ENCODE measurements at places on chromosomes 16 and 17. TPM values are rescaled to one million over a fixed set of nuclear protein-coding genes. Genes with fewer than 3 reads are reported as not detected.

DNA sequence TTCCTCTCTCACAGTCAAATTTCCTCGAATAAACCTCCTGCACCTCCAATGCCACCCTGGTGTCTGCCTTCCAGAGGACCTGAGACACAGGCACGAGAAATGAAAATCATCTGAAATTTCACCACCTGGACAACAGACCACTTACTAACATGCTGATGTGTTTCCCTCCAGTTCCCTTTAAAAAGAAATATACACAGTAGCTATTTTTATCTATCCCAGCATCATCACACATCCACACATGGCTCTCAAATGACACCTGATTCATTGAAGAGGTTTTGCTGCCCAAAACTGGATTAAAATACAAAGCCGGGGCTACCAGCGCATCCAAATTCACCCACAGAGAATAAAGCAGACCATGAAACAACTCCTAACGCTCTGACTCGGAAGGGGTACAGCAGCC, 13.9 kb downstream of the ELAC2 start:
- H3K4me3 ChIP-seq: no peak overlapping the region
- no peaks in the 10 kb centered on the region for H3K27me3 ChIP-seq
- H3K27ac ChIP-seq: no peak overlapping the region
- no peaks in the 10 kb centered on the region for H3K4me1 ChIP-seq
- no peak for DNase-seq
- H3K36me3 ChIP-seq: peaks cover 71% of the 10 kb centered on the region

GRCh38 chr17:7992516-7992915, 9.9 kb upstream of the GUCY2D start:
- H3K27me3 ChIP-seq: peaks cover 22% of the 10 kb centered on the region
- H3K36me3 ChIP-seq: no peaks in the 10 kb centered on the region
- peak; percentile 12 for DNase-seq
- H3K4me1 ChIP-seq: no peaks in the 10 kb centered on the region
- H3K4me3 ChIP-seq: no peak overlapping the region

Gene HS3ST3A1
- 6.1 TPM for polyA plus RNA-seq

GRCh38 chr17:76710863-76711611, at the start of gene MXRA7:
MXRA7 (minus strand) TSS chr17:76710965; CDS start chr17:76710946, 19 bp downstream.
- DNase-seq: peak; percentile 80
- H3K4me1 ChIP-seq: peaks cover 30% of the 10 kb centered on the region
- H3K27me3 ChIP-seq: peaks cover 18% of the 10 kb centered on the region
- peaks cover 1% of the 10 kb centered on the region for H3K36me3 ChIP-seq
- peak within 1 kb of the TSS; percentile 73 for H3K4me3 ChIP-seq

Gene WFIKKN2
- not detected for polyA plus RNA-seq

GRCh38 chr16:55912022-55912421, 36.8 kb upstream of the CES5A start:
- H3K4me1 ChIP-seq: no peaks in the 10 kb centered on the region
- no peak overlapping the region for H3K27ac ChIP-seq
- H3K27me3 ChIP-seq: no peaks in the 10 kb centered on the region
- no peak for DNase-seq
- H3K4me3 ChIP-seq: no peak overlapping the region

DNA sequence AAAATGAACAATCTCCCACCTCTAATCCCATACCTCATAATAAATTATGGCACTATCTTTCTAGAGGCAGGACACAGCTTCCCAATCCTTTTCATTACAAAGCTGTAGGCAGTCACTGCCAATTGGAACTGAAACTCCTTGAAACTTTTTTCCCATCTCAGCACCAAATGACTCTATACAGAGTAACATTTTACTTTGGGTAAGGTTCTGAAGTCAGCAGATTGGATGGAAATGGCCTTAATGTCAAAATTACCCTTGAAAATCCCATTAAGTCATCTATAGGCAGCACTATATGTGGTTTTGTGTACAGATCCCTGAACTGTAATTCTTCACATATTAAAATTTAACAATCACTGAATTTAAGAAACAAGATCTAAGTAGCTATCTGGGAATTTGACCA, 30.3 kb upstream of the CORO6 start:
- H3K4me1 ChIP-seq: no peaks in the 10 kb centered on the region
- no peaks in the 10 kb centered on the region for H3K36me3 ChIP-seq
- no peaks in the 10 kb centered on the region for H3K27me3 ChIP-seq
- no peak for DNase-seq

All from GM23338 (cell line).